ENCODE measurements at places on chromosomes 11 and 22.

DNA sequence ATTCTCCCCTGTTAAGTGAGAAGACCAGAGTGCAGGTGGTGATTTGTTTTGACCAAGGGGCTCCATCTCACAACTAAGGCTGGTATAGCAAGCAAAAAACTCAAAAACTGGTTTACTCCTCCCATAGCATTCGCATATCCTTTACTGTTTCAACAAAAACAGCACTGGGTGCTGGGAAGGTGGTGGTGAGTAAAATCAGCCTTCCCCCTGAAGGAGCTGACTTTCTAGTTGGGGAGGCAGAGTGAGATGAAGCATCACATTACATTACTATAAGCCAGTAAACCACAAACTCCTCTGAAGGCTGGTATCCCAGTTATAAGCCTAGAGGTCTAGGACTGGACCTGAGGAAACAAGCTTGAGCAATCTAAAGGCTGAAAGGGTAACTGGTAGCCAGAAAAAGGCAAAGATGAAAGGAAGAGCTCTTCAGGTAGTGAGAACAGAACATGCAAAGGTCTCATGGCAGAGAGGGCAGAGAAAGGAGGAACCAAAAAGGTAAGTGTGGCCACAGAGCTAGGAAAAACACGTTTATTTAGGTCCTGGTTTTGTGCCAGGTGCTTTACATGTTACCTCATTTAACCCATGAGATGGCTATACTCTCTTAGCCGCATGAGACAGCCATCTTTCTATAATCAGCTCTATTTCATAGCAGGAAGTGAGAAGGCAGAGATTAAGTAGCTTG lies 22.3 kb downstream of the TMEM123 start:
- no peak for DNase-seq

- no peak for DNase-seq
Observed at GRCh38 chr11:20089796-20090653, 70.2 kb downstream of the DBX1 start.

DNA sequence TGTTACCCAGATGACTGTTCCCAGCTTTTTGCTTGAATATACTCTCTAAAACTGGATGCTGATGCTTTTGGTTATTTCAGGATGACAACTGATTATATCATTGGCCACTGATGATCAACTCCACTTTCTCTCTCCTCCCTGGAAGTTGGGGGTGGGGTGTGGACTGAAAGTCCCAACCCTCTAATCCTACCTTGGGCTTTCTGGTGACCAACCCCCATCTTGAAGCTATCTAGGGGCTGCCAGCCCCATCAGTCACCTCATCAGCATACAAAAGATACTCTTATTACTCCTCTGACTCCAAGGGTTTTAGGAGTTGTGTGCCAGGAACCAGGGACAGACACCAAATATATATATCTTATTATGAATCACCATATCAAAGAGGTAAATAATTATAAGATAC lies 69.3 kb downstream of the SLC25A17 start:
- no peak for DNase-seq

GRCh38 chr11:36475192-36475591 lies 34.9 kb downstream of the TRAF6 start:
- DNase-seq: no peak

- DNase-seq: no peak
Observed at GRCh38 chr22:33180356-33180755, 122.2 kb upstream of the SYN3 start.

GRCh38 chr22:47446821-47447810 lies 684.7 kb downstream of the TBC1D22A start:
- DNase-seq: no peak

- DNase-seq: no peak
Observed at GRCh38 chr11:62646825-62647608, 604 bp upstream of the GANAB start.

DNA sequence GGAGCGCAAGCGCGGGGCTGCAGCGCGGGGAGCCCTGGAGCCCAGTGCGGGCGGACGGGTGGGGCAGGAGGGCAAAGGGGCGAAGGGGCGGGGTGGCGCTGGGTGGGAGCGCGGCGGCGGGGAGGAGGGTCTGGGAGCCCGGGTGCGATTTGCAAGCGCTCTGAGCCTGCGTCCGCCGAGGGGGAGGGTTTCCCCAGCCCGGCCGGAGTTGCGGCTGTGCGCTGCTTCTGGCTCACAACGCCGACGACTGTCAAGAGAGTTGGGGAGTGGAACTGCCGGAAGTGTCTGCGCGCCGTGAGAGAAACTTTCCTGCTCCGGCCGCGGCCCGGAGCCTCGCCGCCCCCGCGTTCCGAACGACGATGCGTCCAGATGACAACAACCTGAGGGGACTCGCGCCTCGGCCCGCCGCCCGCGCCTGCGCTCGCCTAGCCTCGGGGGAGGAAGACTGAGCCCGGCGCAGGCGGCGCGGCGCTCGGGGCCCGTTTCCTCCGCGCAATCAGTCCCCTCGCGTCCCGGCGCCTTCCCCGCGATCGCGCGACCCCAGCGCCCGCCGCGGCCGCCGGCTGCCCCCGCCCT lies at the start of gene ARHGAP42:
Gene ARHGAP42 (plus strand): TSS at position 235 of the 576 bp plus-strand sequence. CDS start 391 bp downstream, outside the sequence.
- DNase-seq: peak; percentile 50

- DNase-seq: peak; percentile 66
Observed at GRCh38 chr11:133163463-133164419, 368.6 kb downstream of the OPCML start.

GRCh38 chr22:37545703-37546436 lies 14.4 kb upstream of the CDC42EP1 start:
- peak; percentile 48 for DNase-seq

- no peak for DNase-seq
Observed at GRCh38 chr11:95142431-95142830, 52.8 kb downstream of the ENDOD1 start.

DNA sequence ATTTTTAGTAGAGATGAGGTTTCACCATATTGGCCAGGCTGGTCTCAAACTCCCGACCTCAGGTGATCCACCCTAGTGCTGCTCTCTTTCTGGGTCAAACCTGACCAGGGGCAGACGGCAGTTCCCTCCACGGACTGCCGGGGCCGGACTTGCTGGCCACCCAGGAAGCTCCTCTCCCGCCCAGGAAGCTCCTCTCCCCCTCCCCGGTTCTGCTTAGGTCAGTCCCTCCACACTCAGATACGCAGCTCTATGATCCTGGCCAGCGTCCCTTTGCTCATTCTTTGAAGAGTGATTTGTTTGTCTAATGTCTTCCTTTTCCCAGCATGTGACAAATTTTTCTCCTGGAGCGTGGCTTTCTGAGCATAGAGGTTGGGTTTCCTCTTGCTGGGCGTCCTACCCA lies 125.3 kb upstream of the B3GAT1 start:
- DNase-seq: no peak

DNA sequence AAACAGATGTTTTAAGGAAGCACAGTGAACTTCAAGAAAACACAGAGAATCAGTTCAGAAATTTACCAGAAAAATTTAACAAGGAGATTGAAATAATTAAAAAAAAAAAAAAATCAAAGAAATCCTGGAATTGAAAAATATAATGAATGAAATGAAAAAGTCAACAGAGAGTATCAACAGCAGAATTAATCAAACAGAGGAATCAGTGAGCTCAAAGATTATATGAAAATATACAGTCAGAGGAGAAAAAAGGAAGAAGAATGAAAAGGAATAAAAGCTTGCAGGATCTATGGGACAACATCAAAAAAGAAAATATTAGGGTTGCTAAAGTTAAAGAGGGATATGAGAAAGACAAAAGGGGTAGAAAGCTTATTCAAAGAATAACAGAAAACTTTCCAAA lies 82.3 kb downstream of the XRRA1 start:
- no peak for DNase-seq

- DNase-seq: peak; percentile 52
Observed at GRCh38 chr11:10900681-10901415, 43.0 kb upstream of the ZBED5 start.

Measured in suppressor macrophage (primary cell).